ENCODE measurements at places on chromosomes 12 and 14.
A peak's percentile ranks its signal among the peaks of the same experiment; 100 is the strongest.

DNA sequence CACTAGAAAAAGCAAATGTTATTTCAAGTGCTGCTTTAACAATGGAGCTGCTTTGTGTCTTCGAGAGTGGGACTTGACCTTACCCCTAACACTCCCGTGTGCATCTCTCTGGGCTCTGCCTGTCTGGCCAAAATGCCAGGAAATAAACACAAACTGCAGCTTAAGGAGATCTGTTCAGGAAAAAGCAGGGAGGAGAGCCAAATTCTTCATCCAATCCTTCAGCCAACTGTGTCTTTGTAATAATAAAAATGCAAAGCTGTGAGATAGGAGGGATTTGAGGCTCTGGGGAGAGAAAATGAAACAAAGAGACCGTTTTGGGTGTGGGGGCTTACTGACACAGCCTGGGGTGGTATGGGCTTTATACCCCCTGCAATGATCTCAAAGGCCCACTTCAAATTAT is 85.8 kb upstream of the WSCD2 start:
- no peak for DNase-seq

- no peak for DNase-seq
These were observed 37.7 kb upstream of the GPR132 start for GRCh38 chr14:105102893-105103292.

DNA sequence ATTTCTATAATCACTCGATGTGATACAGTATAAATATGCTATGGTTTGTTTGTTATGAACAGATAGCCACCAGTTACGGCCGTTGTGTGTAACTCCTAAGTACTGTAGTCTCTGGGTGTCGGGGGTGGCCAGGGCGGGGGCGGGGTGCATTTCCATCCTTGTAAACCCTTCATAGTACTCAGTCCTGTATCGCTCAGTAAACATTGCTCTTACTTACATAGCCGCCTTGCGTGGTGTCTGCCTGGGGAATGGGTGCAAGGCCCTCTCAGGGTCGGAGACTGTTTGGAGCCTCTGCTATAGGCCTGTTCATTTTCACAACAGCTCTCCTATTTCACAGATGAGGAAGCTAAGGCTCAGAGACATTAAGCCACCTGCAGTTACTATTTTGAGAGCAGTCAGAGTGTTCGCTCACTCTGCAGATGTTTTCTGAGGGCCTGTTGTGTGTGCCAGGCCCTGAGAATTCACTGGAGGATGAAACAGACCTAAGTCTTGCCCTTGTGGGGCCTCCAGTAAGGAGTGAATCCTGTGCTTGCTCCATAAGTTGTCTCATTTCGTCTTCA is 42.5 kb downstream of the JDP2 start:
- DNase-seq, result no peak

DNA sequence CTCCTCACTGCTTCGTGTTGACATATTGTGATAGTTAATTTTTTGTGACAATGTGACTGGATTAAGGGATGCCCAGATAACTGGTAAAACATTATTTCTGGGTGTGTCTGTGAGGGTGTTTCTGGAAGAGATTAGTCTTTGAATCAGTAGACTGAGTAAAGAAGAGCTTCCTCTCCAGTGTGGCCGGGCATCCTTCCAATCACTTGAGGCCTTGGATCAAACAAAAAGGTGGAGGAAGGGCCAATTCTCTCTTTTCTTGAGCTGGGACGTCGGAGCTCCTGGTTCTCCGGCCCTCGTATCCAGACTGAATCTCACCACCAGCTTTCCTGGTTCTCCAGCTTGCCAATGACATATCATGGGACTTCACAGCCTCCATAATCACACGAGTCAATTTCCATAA is 240.4 kb downstream of the CHST11 start:
- no peak for DNase-seq

GRCh38 chr12:115088328-115088994 is 404.5 kb upstream of the TBX3 start:
- DNase-seq, result no peak

DNA sequence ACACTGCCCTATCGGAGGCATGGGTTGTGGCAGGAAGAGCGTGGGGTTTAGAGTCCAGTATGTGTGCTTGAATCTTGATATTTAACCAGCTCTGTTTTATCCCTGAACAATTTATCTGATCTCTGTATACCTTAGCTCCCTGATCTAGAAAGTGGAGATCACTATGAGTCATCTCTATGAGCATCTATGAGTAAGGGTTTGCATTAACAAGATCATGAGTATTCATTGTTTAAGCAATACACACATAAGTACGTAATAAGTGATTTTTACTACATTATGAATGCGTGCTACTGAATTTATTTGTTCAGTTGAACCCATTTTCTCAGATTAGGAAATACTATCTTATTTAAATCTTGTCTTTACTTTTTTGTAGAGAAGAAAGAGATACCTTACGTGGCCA is 49.4 kb downstream of the GPATCH2L start:
- peak; percentile 69 for DNase-seq

DNA sequence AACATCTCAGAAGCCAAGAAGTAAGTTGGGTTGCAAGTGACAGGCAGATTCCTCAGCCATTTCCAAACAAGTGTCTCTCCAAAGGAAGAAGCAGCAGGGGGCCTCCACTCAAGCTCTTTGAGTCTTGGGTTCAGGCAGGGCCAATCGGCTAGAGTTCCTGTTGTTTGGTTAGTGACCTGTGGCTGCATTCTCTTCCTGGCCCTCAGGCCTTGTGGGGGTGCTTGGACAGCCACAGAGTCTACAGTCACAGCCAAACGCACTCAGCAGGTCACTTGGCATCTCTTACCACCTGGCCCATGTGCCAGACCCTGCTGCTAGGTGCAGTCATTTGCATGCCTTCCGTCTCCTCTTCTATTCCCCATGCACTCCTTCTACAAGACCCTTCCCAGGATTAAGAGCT is 353.9 kb downstream of the GRIN2B start:
- DNase-seq, result no peak

GRCh38 chr14:79638672-79639266 is 572.5 kb downstream of the DIO2 start:
- DNase-seq, result no peak

DNA sequence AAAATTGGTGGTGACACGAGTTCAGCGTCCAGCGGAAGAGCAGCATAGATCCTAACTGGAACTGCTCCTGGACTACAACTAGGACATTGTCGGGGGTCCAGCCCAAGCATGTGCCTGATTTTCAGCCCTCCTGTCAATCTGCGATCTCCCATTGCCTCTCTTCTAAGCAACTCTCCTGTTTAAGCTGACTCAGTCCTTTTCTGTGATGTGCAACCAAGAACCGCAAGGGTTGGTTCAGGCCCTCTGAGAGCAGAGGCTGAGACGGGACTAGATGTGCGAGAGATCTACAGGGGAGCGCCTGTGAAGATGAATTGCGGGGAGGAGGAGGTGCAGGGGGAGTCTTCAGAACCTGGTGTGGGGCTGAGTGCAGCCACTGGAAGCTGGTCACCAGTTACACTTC is 3.7 kb upstream of the PAPLN start:
- no peak for DNase-seq

DNA sequence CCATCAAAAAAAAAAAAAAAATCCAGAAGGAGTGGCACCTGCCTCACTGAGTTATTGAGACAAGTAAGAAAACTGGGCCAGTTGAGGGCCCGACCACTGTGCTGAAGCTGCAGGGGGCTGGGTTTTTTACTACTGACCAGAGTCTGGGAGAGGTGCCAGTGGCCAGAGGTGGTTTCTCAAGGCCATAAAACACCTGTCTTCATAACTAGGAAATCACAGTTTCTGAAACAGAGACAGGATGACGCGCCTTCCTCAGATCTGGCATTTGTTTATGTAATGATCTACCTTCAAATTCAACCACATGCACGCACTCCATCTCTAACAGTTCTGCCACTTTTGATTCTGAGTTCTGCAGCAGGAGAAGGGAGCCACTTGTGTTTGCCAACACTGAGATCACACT is 12.7 kb downstream of the TSPAN11 start:
- DNase-seq, result no peak

- no peak for DNase-seq
These were observed 6.5 kb downstream of the KRT79 start for GRCh38 chr12:52827499-52828090.

DNA sequence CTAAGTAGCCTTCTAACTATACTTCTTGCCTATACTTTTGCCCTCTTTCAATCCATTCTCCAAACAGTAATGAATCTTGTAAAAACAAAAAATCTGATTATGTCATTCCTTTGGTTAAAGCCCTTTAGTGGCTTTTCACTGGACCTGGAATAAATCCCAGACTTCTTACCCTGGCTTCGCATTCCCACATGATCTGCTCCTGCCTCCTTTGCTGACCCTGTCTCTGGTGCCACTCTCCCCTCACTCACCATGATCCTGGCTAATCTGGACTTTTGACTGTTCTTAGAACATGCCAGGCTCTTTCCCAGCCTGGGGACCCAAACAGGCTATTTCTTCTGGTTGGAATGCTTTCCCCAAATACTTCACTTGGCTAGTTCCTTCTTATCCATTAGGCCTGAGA is 7.9 kb downstream of the MIA2 start:
- DNase-seq, result no peak

GRCh38 chr12:43210485-43211192 is 341.4 kb downstream of the ADAMTS20 start:
- no peak for DNase-seq

GRCh38 chr12:75289753-75290152 is 40.4 kb downstream of the CAPS2 start:
- no peak for DNase-seq

DNA sequence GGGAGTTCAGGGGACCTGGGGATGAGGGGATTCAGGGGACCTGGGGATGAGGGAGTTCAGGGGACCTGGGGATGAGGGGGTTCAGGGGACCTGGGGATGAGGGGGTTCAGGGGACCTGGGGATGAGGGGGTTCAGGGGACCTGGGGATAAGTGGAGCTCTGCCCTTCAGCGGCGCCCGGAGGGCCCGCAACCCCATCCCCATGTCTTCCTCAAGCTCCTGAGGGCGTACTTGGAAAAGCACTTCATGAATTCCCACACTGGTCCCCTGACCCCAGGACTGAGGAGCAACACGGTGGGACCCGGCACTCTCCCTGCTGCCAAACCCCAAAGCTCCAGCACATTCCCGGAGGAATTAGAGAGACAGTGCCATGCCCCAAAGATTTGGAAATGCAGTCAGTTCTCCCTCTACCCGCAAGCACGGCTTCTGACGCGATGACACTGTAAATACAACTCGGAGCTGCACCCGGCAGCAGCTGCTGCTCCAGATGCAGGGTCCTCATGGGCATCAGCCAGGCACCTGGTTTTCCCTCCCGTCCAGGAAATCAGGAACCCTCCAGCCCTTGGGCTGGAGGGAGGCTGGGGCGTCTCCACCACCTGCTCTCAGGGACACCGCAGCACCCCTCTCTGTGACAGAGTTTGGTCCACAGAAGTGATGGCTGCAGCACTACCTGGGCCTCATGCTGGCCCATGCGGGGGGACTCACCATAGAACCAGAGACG is 32.8 kb upstream of the C14orf180 start:
- no peak for DNase-seq

GRCh38 chr14:51533160-51533559 is 118.5 kb upstream of the FRMD6 start:
- DNase-seq, result no peak

DNA sequence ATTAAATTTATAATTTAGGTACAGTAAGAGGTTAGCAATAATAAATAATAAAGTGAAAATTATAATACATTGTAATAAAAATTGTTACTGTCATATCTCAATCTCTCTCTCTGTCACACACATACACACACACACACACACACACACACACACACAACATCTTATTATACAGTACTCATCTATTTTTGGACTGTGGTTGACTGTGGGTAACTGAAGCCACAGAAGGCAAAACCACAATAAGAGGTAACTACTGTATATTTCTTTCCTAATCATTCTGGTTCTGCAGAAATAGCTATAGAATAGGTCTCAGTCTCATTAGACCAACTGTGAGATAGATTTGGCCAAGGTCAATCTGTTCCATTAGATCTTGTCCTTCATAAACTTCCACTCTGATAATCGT is 33.1 kb upstream of the PTPRO start:
- no peak for DNase-seq

DNA sequence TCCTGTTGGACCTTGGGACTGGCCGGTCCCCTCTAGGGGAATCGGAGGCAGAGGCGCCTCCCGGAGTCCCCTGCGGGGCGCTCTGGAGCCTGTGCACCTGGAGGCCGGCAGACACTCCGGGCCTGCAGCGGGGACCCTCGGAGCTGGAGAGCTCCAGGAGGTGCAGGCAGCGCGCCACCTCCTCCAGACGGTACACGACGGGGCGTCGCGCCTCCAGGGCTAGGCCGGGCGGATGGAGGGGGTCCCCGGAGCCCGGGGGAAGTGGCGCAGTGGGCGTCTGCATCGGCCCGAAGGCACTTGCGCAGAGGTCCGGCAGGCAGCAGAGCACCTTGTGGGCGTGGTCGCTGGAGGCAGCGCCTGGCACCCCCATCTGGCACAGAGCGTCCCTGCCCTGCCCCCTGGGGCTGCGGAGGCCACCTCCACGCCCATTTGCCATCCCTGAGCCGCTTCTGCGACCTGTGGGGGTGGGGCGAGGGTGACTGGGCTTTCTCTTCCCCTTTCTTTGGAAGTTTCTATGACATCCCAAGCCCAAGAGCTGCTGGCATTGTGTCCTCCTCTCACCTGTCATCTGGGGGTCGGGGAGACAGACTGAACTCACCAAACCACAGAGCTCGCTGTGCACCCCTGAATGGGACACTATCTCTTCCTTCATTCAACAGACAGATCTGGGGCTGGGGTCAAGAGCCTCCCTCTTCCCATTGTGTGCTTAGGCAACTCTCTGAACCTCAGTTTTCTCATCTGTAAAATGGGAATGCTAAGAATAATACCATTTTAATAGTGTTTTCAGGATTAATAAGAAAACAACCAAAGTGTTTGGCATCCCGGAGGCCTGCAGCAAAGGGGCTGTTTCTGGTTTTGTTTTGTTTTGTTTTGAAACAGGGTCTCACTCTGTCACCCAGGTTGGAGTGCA is 37.5 kb upstream of the CORO1C start:
- DNase-seq, result no peak

DNA sequence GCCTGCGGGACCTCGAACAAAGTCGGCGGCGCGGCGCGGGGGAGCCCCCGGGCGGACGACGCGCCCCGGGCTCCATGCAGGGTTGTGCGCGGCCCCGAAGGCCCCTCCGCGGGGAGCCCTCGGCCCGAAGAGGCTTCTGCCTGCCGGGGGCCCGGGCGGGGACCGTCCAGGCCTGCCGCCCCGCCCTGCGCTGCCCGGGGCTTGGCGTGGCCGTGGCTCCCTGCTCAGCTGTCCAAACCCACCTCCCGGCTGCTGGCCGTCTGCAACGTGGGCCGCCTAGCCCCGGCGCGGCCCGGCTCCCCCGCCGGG is 670 bp downstream of the DYRK2 start:
- DNase-seq, result no peak

Measured in AG04450 (cell line).